ENCODE measurements at places on chromosomes 2 and 18. TPM values are rescaled to one million over a fixed set of nuclear protein-coding genes. Genes with fewer than 3 reads are reported as not detected.

ANKRD36C gene
- polyA plus RNA-seq: 13.6 TPM

TUBB8B gene
- polyA plus RNA-seq: not detected

SKOR2 gene
- not detected for polyA plus RNA-seq

RIT2 gene
- not detected for polyA plus RNA-seq

PUM2 gene
- polyA plus RNA-seq: 18.0 TPM

KYNU gene
- 0.18 TPM for polyA plus RNA-seq

SERPINB7 gene
- polyA plus RNA-seq: not detected

TANC1 gene
- polyA plus RNA-seq: 0.05 TPM

TCF23 gene
- not detected for polyA plus RNA-seq

CNGA3 gene
- polyA plus RNA-seq: not detected

TNFAIP6 gene
- not detected for polyA plus RNA-seq

CAVIN2 gene
- polyA plus RNA-seq: not detected

- no peak for DNase-seq
Measured at GRCh38 chr2:41698678-41699422, 349.0 kb upstream of the PKDCC start.

GRCh38 chr18:45066210-45066609 lies 385.5 kb downstream of the SETBP1 start:
- DNase-seq: no peak

DNA sequence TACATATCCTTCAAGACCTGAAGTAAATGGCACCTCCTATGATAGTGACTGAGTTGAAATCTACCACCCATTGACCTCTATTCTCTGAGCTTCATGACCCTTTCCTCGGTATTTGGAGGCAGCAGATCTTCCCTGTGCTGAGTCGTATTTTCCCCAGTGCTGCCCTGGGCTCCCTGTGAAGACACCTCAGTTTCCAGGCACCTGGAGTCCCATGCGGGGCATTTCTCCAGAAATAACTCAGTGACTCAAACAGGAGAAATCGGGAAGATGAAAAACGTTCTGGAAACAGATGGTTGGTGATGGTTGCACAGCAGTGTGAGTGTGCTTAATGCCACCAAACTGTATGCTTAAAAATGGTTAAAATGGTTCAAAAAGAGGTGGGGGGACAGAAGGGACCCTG lies 18.0 kb downstream of the SMYD1 start:
- DNase-seq: no peak

DNA sequence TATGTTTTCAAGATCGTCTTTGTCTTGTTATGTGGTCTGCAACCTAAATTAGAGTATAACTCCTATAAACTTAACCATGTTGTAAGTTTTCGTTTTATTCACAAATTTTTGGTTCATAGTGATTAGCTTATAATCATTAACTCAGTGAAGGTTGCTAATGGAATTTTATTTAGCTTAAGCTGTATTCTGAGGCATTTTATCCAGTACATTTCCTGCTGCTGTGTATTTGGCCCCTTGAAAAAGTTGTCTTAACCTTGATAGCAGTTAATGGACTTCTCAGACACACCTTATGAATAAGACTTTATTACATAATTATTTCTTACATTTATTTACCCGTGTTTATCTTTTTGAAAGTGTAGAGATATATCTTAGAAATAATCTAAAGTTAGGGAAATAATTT lies 20.5 kb downstream of the VAPA start:
- no peak for DNase-seq

GRCh38 chr2:163553601-163554000 lies 182.2 kb downstream of the FIGN start:
- DNase-seq: no peak

- no peak for DNase-seq
Measured at GRCh38 chr2:24762518-24762917, 30.7 kb downstream of the PTRHD1 start.

DNA sequence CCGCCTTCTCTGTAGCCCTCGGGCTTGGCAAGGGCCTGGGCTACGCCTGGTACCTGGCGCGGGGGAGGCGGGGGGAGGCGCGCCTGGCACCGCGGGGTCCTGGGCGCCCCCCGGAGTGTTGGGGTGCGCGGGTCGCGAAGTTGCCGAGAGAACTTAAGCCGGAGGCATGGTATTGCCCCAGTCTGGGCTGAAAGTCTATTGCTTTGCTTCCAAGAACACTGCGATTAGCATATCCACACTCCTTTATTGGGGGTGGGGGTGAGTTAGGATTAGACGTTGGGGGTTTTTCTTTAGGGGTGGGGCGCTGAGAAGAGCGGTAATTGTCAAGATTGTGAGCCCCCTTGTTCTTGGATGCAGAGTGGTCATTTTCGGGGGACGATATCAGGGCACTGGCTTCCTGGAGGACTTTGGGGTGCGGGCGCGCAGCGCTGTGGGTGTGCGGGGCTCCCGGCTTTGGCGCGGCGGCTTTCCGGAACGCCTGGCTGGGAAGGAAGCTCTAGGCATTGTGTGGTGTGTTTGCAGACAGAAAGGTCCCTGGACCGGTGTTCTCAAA lies 798 bp downstream of the TANC1 start:
- no peak for DNase-seq

- no peak for DNase-seq
Measured at GRCh38 chr2:127158614-127159290, 51.8 kb upstream of the BIN1 start.

- DNase-seq: no peak
Measured at GRCh38 chr2:231680992-231681852, 27.1 kb upstream of the PTMA start.

DNA sequence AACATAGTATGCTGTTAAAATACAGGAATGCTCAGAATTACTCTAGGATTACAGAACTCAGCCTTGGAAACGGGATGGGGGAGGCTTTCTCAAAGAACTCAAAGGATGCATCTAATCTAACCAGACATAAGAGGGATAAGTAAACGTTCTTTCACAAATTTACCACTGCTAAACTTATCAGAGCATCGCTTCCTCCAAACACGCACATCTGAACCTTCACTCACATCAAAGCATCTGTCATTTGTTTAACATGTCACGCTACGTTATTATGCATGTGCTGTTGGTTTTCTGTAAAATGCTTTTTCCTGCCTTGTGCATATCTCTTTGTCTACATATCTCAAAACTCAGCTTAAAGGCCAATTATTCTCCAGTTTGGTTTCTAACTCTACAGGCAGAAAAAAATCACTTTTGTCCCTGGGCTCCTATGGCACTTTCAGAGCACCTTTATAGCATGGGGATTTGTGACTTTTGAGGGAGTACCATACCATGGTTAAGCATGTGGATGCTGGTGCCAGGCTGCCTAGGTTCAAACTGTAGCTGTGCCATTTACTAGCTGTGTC lies 106.7 kb upstream of the FSHR start:
- DNase-seq: no peak

- no peak for DNase-seq
Measured at GRCh38 chr2:60100034-60100433, 453.4 kb downstream of the BCL11A start.

GRCh38 chr2:203535784-203536585 lies 884 bp upstream of the RAPH1 start:
- no peak for DNase-seq

- no peak for DNase-seq
Measured at GRCh38 chr18:225745-226144, 42.1 kb downstream of the THOC1 start.

DNA sequence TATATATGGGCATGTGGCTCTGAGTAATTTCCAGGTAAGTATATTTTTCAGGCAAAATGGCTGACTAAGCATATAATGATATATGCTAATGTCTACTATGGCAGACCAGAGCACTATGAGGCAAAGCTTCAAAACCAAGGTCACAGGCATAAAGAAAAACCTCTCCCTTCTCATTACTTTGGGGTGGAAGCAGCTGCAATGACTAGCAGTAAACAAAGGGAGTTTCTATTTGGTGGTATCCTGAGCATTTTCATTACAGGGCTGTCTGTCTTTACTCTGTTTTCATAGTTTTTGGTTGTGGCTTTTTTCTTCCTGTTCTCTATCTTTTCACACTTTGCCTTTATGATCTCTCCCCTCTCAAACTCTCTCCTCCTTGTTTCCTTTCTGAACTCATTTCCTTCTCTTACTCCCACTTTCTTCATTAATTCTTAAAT lies 15.6 kb downstream of the PDE6D start:
- no peak for DNase-seq

GRCh38 chr2:191170301-191170636 lies 19.5 kb upstream of the STAT4 start:
- no peak for DNase-seq

GRCh38 chr2:43367012-43367782 lies 140.8 kb upstream of the ZFP36L2 start:
- DNase-seq: no peak

- no peak for DNase-seq
Measured at GRCh38 chr2:40243581-40244187, 208.2 kb downstream of the SLC8A1 start.

DNA sequence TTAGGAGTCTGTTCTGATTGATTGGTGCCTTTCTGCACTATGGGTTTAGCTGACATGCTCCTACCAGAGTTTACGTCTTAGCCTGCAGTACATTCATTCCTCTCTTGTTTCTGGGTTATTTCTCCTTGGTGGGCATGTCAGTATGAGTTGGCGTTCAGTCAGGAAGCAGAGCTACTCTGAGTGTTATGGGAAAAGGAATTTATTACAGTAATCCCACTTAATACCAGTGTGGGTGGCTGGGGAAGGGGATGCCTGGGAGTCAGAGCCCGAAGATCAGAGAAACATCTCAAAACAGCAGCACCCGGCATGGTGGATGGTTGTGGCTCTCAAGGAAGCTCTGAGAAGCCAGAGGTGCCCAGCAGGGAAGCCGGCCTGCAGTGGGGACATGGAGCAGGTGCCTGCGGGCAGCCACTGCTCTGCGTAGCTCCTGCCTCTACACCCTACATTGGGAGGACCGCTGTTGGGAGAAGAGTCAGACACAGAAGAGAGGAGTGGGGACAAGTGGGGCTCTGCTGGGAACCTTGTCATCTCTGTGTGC lies 48.9 kb downstream of the RAB31 start:
- DNase-seq: no peak

GRCh38 chr2:55839182-55839819 lies 84.3 kb downstream of the EFEMP1 start:
- no peak for DNase-seq

Data from naive thymus-derived CD8-positive, alpha-beta T cell (primary cell).